Natural killer cell treated with Interleukin-12 subunit alpha and Interleukin-12 subunit beta and Interleukin-15 and Interleukin-18, amount 100 ng/mL, for 72 hours (primary cell): ENCODE measurements at places on chromosomes 12 and 14. TPM values are rescaled to one million over a fixed set of nuclear protein-coding genes. Genes with fewer than 3 reads are reported as not detected.

- no peak for DNase-seq
These were observed 95.2 kb upstream of the TMCC3 start for GRCh38 chr12:94745562-94745961.

DNA sequence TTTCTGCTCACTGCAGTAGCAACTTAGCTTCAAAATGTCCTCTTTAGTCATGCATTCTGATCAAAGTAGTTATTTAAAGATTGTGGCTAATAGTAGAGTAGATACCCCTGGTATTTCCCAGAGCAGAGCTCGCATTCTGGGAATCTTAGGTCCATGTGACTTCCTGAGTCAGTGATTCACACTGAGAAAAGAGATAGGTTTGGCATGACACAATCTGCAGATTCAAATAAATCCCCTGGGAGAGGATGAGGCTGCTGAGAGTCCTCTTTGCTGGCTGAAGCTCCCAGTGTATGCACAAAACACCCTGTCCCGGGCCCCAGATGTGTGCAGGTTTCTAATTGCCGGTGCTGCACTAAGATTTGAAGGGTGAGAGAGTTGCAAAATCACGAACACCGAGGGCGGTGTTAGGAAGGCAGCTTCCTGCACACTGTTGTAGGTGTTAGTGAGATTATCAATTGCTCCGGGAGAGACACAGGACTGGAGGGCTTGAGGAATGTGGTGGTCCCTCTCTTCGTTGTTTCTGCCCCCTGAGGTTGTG, 233.2 kb downstream of the NRXN3 start:
- no peak for DNase-seq

GRCh38 chr14:58697266-58697929, 59.6 kb downstream of the DACT1 start:
- DNase-seq, result no peak

GRCh38 chr12:45575823-45576475, 153.6 kb upstream of the ARID2 start:
- no peak for DNase-seq

GRCh38 chr14:31590206-31590605, 29.0 kb downstream of the NUBPL start:
- no peak for DNase-seq

GRCh38 chr12:98893126-98893674, 248.1 kb downstream of the APAF1 start:
- no peak for DNase-seq

DNA sequence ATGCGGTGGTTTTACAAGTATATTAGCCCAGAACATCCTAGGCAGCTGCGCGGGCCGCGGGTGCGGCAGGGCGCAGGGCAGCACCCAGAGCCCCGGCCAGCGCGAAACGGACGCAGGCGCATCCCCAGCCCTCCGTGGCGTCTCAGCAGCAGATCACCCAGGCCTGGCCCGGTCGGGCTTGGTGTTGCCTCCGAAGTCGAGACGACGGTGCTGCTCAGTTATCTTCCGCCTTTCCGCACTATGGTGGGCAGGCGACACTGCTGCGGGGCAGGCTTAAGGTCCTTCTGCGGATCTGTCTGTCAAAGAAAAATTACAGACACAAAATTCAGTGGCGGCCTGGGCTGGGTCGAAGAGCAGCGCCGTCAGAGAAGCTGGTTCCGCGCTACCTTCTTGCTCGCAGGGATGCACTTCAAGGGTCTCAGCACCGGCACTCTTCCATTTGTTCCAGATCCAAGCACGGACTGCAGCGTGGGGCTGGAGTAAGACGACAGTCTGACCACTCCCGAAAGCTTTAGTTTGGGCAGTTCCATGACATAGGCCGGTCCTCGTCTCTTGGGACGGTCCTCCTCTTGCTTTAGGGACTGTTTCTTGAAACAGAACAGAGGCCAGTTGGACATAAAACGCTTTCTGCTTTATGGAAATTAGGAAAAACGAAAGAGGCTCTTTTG, 75.8 kb downstream of the MOK start:
- no peak for DNase-seq

- DNase-seq, result no peak
These were observed 107.2 kb downstream of the RBM19 start for GRCh38 chr12:113858841-113859386.

- DNase-seq, result no peak
These were observed 484.4 kb downstream of the ATP23 start for GRCh38 chr12:58425481-58426392.

GRCh38 chr12:45577844-45578399, 151.6 kb upstream of the ARID2 start:
- no peak for DNase-seq

DNA sequence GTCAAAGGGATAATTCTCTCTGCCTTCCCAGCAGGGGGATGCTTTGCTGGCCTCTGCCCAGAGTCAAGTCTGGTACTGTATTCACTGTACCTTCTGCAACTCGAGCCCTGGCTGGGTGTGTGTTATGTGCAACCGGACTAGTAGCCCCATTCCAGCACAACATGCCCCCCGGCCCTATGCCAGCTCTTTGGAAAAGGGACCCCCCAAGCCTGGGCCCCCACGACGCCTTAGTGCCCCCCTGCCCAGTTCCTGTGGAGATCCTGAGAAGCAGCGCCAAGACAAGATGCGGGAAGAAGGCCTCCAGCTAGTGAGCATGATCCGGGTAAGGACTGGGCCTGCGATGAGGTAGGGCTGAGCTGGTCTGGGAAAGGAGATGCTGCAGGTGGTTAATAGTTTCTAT, 3.3 kb downstream of the RNF31 start:
- no peak for DNase-seq

DNA sequence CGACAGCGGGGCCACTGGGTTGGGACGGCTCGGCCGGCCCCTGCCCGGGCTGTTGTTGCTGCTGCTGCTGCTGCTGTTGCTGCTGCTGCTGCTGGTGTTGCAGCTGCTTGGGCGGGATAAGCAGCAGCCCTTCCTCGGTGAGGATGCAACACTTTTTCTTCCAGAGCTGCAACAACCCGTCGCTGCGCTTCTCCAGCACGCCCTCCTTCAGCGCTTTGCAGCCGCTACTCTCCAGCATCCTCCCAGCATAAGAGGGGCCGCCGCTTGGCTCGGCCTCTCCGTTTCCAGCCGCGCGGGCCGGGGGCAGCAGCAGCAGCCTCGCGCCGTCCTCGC, 529 bp downstream of the PHLDA1 start:
- DNase-seq, result no peak

DNA sequence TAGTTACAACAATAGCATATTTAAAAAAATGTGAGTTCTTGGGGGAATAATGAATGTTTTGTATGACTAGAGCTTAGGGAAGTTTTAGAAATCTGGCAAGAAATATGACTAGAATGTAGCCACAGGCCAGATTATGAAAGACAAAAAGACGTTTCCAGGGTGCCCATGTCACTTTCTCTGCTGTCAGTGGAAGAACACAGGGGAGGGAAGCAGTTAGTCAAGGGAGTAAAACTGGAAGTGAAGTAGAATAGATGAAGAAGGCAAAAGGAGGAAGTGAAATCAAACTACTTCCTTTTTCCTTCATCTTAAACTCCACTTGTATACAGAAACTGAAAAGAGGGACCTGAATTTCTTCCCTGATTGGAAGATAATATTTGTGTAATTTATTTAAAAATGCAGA, 81.2 kb upstream of the ATP2B1 start:
- DNase-seq, result no peak

GRCh38 chr14:88559852-88560251, 3.0 kb upstream of the ZC3H14 start:
- no peak for DNase-seq

DNA sequence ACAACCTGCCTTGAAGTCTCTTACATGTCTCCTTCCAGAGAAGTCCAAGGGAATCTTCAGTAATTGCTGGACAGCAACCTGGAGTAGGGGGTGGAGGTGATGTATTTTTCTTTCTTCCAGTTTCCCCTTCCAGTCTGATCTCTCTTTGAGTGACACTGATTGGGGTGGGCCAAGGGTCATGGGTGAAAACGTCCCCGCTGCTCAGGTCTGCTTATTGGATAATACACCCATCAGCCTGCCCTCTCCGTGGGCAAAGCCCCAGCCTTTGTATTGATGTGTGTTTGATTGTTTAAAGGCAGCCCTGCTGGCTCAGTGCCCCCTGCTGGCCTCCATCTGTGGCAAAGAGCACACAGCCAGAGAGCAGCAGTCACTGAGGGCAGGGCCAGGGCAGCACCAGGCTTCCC, 35.7 kb upstream of the ATP2A2 start:
- no peak for DNase-seq

GRCh38 chr12:128932521-128932920, 79.2 kb downstream of the GLT1D1 start:
- DNase-seq, result no peak

DNA sequence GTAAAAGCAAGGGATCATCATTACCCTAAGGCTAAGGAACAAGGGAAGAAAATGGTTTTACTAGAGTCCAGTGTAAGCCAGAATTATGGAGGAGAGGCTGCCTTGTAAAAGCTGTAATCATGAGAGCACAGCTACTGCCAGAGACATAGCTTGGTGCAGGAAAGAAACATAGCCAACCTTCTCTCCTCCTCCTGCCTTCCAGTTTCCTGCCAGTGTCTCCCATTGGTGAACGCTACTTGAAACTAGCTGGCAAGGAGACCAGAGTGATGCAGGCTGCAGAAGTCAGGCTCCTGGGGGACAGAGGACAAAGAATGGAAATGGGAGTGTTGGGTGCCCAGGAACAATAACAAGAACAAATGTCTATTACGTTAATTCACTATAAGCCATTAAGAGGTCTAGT, 158.5 kb downstream of the NELL2 start:
- DNase-seq, result no peak

GRCh38 chr12:87967871-87968270, 61.3 kb downstream of the C12orf50 start:
- DNase-seq, result no peak

DNA sequence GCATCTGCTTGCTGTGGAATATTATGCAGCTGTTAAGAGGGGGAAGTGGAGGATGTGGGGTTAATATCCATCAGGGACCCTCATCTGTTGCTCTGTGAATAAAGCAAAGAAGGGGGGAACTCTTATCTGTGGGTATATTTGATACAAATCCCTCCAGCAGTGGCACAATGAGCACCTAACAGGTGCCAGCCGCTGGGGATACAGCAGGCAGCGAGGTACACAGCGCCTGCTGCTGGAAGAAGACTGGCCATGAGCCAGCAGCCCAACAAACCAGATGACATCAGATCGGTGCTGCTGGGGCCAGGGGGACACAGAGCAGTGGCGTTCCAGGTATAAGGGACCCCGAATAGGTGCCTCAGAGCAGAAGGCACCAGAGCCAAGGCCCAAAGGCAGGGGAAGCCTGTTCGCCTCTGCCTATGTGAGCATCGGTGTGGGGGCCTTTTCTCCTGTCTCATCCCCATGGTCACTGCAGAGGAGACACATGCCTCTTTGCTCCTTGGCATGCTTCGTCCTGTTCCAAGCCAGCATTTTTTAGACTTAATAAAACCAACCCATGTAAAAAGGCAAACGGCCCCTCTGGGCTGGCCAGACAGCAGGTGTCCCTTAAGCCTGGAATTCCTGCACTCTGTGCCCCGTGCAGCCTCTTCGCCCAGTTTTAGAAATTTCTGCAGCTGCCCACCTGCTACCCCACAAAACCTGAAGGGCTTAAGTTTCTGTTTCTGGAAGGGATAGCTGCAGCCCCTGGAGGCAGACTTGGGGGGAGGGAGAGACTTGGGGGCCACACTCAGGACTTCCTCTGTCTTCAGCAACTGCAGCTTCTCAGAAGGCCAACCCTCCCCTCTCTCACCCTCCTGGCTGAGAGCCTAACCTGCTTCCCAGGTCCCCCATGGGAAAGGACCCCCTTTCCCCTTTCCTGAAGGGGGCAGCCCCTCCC, 1.6 kb upstream of the CKB start:
- DNase-seq, result no peak

The AVPR1A gene
- total RNA-seq, result not detected

The CMKLR1 gene
- total RNA-seq, result 1.1 TPM

The DDX23 gene
- 162 TPM for total RNA-seq

The RHOJ gene
- not detected for total RNA-seq

The AKAP5 gene
- total RNA-seq, result 2.0 TPM

The INHBC gene
- total RNA-seq, result not detected

The ZNF385A gene
- total RNA-seq, result 1.5 TPM

The SERPINA12 gene
- not detected for total RNA-seq

The FOXN4 gene
- total RNA-seq, result not detected

The BICDL1 gene
- total RNA-seq, result 9.8 TPM

The TMCC3 gene
- 3.5 TPM for total RNA-seq

The KRT73 gene
- 0.52 TPM for total RNA-seq

The TMBIM6 gene
- 452 TPM for total RNA-seq

The CCNK gene
- 105 TPM for total RNA-seq

The ACOT6 gene
- not detected for total RNA-seq

The CCDC60 gene
- total RNA-seq, result not detected

The CPNE6 gene
- total RNA-seq, result not detected

The HOXC4 gene
- total RNA-seq, result 1.3 TPM

The OTOGL gene
- total RNA-seq, result not detected

The LHX5 gene
- not detected for total RNA-seq

The DCN gene
- total RNA-seq, result not detected

The PMCH gene
- total RNA-seq, result not detected
